ENCODE measurements at places on chromosomes 3 and 15.

- DNase-seq, result no peak
Measured at GRCh38 chr3:89527736-89528305, 420.4 kb downstream of the EPHA3 start.

GRCh38 chr3:114439284-114439683 is 145.5 kb downstream of the TIGIT start:
- DNase-seq, result no peak

GRCh38 chr3:187986514-187986934 is 167.4 kb upstream of the LPP start:
- no peak for DNase-seq

- no peak for DNase-seq
Measured at GRCh38 chr3:170323331-170323730, 34.2 kb upstream of the SKIL start.

- DNase-seq, result no peak
Measured at GRCh38 chr3:191901741-191902140, 440.8 kb downstream of the PYDC2 start.

GRCh38 chr3:184227481-184227935 is 1.9 kb upstream of the VWA5B2 start:
- DNase-seq, result peak; percentile 63

GRCh38 chr3:100463002-100463401 is 29.4 kb upstream of the TMEM45A start:
- no peak for DNase-seq

DNA sequence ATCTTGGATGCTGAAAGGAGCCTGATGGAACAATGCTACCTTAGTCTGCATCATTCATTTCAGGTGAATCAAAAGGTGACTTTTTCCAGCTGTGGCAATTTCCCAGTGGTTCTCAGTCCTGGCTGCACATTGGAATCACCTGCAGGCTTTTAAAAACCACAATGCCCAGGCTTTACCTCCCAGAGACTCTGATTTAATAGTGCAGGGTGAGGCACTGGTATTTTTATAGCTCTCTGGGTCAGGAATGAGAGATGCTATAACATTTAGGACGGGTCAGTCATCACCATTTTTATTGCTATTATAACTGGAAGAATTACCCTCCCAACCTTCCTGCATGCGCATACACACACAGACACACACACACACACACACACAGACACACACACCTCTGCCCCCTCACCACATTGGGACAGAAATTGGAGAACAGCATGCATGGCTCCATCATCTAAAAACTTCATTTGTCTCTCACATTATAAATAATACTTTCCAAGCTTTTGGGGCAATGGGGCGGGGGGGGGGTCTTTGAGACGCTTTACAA is 41.1 kb downstream of the LARP6 start:
- no peak for DNase-seq

DNA sequence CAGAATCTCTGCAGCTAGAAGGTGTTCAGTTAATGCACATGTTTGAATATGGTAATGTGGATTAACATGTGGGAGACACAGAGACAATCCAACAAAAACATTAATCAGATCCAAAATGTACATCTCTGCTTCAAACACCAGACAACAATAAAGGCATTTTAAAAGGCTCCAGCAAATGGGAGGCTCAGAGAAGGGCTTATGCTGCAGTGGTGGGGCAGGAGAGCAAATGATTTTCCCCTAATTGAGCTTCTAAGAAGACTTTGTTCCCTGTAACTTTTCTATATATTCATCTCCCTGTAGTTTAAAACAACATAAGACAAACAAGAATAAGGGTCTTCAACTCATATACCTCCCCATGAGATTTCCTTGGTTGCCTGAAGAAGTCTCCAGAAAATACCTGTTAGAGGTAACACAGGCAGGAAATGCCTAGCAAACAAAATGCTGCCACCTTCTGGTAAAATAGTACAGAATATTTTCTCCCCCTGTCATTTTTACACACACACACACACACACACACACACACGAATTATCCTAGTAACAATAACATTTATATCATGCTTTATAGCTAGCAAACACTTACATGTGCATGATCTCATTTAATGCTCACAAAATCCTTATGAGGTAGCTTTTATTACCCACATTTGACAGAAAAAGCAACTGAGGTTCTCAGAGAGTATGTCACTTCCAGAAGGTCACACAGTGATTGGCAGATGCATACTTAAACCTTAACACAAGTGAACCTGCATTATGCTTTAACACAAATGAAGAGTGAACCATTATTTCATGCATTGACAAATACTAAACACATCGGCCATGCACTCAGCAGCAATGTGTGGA is 123.4 kb upstream of the MB21D2 start:
- peak; percentile 40 for DNase-seq

GRCh38 chr3:134579141-134579665 is 71.6 kb downstream of the KY start:
- DNase-seq, result no peak

GRCh38 chr3:64109438-64109837 is 86.1 kb upstream of the PSMD6 start:
- DNase-seq, result no peak

GRCh38 chr3:171873580-171873979 is 30.4 kb downstream of the TMEM212 start:
- DNase-seq, result no peak

- peak; percentile 21 for DNase-seq
Measured at GRCh38 chr15:34018021-34018645, 20.9 kb downstream of the AVEN start.

DNA sequence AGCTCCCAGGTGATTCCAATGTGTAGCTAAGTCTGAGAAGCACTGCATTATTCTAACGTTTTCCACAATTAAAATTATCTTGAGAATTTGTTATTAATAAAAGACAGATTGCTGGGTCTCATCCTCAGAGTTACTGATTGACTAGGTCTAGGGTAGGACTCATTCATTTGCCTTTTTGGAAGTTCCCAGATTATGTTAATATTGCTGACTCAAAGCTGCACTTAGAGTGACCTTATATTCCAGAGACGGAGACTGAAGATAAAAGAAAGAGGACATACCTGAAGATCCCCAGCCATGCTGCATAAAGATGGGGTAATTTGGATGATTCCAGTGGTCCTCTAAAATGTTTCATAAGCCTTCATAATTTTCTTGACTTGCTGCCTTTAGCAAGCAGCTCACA is 81.8 kb downstream of the PLSCR2 start:
- no peak for DNase-seq

DNA sequence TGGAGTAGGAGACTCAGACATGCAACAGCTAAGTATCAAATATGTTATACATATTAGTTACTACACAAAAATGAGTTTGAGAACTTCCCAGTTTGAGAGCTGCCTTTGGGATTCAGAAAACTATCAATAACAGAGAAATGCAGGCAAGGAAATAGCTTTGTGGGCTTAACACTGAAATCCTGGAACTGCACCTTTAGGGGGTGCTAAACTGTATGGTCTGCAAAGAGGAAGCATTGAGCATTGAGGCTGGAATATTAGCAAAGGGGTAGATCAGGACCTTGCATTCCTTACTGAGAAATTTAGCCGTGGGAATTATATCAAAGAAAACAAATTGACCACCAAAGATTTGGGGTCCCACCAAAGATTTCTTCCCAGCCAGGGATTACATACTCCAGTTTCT is 580.0 kb downstream of the ZNF385D start:
- no peak for DNase-seq

DNA sequence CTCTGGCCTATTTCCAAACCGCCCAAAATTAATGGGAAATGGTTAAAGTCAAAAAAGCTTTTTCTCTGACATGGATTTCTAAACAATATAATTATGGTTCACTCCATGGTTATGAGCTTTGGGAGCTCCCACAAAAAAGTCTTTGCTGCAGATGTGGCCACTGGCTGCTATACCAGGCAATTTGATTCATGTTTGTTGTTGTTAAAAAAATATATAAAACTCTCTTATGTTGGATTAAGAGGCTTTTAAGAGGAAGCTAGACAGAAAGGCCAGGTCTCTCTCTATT is 258.6 kb downstream of the TIGIT start:
- DNase-seq, result no peak

- no peak for DNase-seq
Measured at GRCh38 chr15:60883691-60884640, 345.1 kb downstream of the RORA start.

GRCh38 chr3:122074621-122075265 is 19.6 kb downstream of the CD86 start:
- DNase-seq, result peak; percentile 15

- DNase-seq, result no peak
Measured at GRCh38 chr15:34188711-34189110, 21.2 kb downstream of the KATNBL1 start.

GRCh38 chr3:194086388-194087075 is 49.4 kb upstream of the HES1 start:
- no peak for DNase-seq

DNA sequence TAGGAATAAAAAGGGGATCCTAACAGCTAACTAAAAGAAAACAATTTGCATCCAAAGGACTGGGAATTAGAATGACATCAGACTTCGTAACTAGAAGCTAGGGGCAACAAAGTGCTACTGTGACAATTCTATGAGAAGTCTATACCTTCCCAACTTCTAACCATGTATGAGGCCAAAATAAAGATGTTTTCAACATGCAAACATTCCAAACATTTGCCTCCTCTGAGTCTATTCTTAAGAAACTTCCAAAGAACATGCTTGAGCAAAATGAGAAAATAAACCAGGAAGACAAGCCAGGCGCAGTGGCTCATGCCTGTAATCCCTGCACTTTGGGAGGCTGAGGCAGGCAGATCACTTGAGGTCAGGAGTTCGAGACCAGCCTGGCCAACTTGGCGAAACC is 13.1 kb upstream of the RNF7 start:
- DNase-seq, result no peak

DNA sequence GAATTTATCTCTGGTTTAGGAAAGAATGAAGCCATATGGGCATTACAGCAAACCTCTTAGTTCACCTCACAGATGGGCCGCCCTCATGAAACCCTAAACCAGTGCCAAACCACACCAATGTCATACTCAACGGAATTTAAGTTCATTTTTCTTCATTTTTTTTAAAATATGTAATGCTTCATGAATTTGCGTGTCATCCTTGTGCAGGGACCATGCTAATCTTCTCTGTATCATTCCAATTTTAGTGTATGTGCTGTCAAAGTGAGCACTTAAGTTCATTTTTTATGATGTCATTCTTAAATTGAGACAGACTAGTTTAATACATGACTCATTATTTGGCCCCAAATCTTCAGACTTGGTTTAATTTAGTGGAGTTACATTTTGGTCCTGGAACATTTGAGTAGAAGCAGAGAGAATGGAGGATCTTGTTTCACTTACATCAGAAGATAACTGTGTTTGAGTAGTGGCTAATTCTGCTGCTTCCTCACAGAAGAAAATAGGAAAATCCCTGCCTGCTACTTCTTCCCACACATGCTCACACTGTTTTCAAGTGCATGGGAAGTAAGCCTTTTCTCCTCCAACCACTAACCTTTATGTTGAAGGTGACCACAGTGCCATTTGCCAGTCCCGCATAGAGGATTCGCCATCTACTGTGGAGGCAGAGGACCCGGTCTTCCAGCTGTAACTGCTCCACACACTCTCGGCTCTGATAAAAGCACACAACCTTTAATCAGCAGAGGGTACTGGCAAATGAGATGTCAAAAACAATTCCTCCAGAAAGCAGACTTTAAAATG is 63.3 kb downstream of the ZNF106 start:
- DNase-seq, result no peak

GRCh38 chr3:59890639-59891038 is 840.8 kb upstream of the CFAP20DC start:
- no peak for DNase-seq

GRCh38 chr3:9122732-9123364 is 126.6 kb downstream of the SRGAP3 start:
- no peak for DNase-seq

- no peak for DNase-seq
Measured at GRCh38 chr3:137332297-137332696, 374.5 kb downstream of the IL20RB start.

- DNase-seq, result no peak
Measured at GRCh38 chr3:195764961-195765706, 44.4 kb downstream of the MUC20 start.

DNA sequence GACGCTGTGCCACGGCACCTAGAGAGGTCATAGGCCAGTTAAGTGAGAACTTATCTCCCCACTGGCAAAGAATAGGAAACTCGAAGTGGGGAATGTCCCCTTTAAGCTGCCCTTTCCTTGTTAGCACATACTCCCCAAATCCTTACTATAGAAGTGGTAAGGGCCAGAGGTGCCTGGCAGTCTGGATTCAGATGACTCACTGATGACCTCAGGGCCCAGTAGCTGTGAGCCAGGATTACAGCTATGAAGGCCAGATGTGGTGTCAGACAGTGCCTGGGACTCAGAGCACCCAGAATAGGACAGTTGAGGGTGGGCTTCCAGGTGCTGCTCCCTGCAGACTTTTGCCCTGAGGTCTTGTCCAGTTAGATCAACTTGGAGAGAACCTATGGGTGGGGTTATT is 37.7 kb downstream of the PDIA5 start:
- DNase-seq, result no peak
